ENCODE measurements at places on chromosomes 1 and 21.

DNA sequence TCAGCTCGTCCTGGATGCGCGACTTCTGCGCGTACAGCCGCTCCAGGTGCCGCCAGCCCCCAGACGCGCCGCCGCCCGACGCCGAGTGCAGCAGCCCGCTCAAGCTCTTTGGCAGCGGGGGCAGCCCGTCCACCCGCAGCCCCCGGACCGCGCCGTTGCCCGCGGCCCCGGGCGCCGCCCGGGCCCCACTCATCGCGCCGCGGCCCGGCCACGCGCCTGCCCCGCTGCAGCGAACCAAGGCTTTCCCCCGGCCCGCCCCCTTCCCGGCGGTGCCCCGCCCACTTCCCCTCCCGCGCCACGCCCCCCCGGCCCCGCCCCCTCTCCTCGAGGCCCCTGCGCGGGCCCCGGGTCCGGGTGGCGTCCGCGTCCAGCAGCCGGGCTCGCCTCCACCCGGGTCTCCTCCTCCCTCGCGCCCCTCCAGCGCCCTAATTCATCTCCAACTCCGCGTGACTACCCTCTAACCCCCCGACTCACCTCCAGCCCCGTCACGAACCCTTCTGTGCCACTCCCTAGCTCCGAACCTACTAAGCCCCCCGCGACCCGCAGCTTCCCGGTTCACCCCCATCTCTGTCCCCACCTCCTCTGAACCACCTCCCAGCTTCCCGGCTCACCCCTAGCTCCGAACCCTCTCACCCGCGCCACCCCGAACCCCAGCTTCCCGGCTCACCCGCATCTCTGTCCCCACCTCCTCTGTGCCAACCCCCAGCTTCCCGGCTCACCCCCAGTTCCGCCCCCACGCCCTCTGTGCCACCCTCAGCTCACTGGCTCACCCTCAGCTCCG lies at the start of gene FAM89A:
Gene FAM89A (minus strand): TSS at position 236 of the 781 bp plus-strand sequence. CDS start 43 bp downstream, at position 193.
- no peak for DNase-seq

DNA sequence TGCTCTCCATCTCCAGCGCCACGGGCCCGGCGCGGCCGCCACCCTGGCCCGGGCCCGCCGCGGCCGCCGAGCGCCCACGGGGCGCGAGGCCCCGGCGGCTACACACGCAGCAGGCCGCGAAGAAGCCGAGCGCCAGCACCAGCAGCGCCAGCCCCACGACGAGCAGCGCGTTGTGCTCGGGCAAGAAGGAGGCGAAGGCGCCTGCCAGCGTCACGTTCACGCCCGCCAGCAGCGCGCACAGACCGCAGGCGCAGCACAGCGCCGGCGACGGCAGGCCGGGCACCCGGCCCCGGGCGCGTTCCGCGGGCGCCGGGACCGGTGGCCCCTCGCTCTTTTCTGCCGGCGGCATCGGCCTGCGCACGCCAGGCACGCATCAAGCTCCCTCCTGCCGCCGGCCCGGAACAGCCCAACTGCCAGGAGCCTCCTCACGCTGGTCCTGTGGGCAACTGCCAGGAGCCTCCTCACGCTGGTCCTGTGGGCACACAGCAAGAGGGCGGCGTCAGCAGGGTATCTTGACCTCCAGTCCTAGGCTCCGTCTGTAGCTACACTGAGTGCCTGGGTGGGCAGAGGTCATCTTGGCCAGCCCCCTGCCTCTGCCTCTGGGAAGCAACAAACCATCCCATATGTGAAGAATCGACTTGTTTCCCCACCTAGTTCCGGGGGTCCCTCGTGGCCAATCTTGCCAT lies 18.1 kb downstream of the KNCN start:
- peak; percentile 40 for DNase-seq

GRCh38 chr1:117629625-117630422 lies 24.0 kb downstream of the TENT5C start:
- no peak for DNase-seq

GRCh38 chr1:213340593-213340992 lies 289.6 kb downstream of the RPS6KC1 start:
- DNase-seq = no peak

GRCh38 chr1:228071839-228072657 lies 10.5 kb upstream of the ARF1 start:
- DNase-seq = no peak
